ENCODE measurements at places on chromosomes 4 and X.

DNA sequence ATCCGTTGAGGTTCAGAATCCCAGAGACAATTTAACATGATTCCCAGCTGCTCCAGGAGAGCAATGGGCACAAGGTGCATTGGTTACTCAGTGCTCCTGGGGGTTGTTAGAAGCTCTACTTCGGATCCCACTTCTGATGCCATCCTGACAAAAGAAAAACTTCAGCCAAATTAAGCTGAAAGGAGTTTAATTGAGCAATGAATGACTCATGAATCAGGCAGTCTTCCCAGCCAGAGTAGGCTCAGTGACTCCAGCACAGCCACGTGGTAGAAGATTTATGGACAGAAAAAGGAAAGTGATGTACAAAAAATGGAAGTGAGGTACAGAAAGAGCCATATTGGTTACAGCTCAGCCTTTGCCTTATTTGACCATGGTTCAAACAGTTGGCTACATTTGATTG lies 95.7 kb downstream of the PWWP3B start:
- DNase-seq = no peak

- no peak for DNase-seq
Observed at GRCh38 chrX:47174376-47174775, 19.3 kb upstream of the UBA1 start.

DNA sequence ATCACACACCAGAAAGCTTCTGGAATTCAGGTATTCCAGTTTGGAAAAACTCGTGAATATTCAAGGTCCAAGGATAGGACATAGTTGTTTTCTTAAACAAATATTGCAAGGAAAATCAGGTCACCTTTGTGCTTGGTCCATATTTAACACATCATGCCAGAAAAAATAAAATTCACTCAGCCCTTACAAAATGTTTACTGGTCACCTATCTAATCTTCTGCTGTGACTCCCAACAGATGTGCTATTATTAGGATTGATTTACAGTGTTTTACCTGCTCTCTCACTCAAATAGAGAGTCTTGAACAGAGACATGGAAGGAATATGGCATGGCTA lies 9.5 kb downstream of the CSN3 start:
- no peak for DNase-seq

- DNase-seq = no peak
Observed at GRCh38 chrX:42151808-42152207, 228.5 kb upstream of the CASK start.

DNA sequence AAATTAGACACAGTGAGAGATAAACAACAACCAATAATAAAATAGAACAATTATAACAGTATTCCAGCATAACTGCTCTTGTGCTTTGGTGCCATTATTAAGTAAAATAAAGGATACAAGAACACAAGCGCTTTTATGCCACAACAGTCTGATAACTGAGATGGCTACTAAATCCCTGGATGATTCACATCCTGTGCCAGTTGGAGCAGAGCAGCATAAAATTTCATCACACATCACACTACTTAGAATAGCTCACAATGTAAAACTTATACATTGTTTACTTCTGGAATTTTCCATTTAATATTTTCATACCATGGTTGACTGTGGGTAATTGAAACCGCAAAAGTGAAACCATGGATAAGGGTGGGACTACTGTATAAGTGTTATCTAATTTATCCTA lies 399.9 kb upstream of the CNKSR2 start:
- no peak for DNase-seq

- DNase-seq = no peak
Observed at GRCh38 chr4:54958236-54958635, 167.2 kb downstream of the KDR start.

DNA sequence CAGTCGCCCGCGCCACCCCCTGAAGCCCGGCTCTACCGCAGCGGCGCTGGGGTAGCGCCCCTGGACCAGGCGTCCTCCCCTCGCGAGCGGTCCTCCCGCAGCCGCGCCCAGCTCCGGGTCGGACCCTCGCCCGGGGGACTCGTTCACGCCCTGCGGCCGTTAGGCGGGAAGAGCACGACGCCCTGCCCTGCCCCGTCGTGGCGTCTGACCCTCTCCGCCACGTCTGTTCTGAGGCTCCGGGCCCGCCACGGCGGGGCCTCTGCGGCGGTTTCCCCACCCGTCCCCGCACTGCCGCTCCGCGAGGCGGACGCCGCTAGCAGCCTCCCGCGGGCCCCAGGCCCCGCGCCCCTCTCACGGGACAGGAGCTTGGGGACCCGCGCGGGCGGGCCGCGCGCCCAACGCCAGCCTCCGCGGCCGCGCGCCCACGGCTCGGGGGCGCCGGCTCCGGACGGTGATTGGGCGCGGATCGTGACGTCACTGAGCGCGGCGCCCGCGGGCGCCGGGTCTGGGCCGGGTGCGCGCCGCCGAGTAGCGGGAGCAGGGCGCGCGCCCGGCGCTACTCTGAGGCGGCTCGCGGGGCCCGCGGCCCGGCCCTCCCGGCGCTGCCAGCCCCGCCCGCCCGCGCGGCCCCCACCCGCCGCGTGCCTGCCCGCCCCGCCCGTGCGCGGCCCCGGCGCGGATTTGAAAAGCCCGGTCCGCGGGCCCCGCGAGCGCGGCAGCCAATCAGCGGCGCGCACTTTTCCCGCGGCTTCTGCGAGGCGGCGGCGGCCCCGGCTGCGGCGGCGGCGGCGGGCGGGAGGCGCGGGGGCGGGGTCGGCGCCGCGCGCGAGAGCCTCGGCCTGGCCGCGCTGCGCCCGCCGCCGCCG lies at the start of gene NSD2:
TSS of gene NSD2 (plus strand) at position 816 of the 866 bp plus-strand sequence. CDS start 29,262 bp downstream, outside the sequence.
- peak; percentile 95 for DNase-seq

- no peak for DNase-seq
Observed at GRCh38 chrX:153736871-153737441, 12.3 kb downstream of the ABCD1 start.

GRCh38 chrX:50723006-50723405 lies 91.0 kb downstream of the SHROOM4 start:
- no peak for DNase-seq

GRCh38 chr4:48093991-48094416 lies 40.0 kb downstream of the TXK start:
- DNase-seq = no peak

- DNase-seq = no peak
Observed at GRCh38 chr4:151676301-151676700, 84.5 kb downstream of the GATB start.

- DNase-seq = no peak
Observed at GRCh38 chrX:155613927-155614559, 1.3 kb upstream of the TMLHE start.

GRCh38 chr4:16116019-16116418 lies 32.2 kb upstream of the PROM1 start:
- no peak for DNase-seq

GRCh38 chrX:7088968-7089615 lies 58.4 kb upstream of the STS start:
- no peak for DNase-seq
